ENCODE measurements at places on chromosomes 11 and 22. TPM values are rescaled to one million over a fixed set of nuclear protein-coding genes. Genes with fewer than 3 reads are reported as not detected.
A peak's percentile ranks its signal among the peaks of the same experiment; 100 is the strongest.

- H3K36me3 ChIP-seq: peaks cover 14% of the 10 kb centered on the region
- H3K4me3 ChIP-seq: no peak overlapping the region
- no peak for DNase-seq
Observed at GRCh38 chr22:39215426-39216142, 29.2 kb downstream of the PDGFB start.

- H3K27ac ChIP-seq: peak overlapping the region; percentile 99
- peaks cover 40% of the 10 kb centered on the region for H3K4me1 ChIP-seq
- H3K4me3 ChIP-seq: peak overlapping the region; percentile 19
- DNase-seq: no peak
Observed at GRCh38 chr22:32622744-32623110, 148.1 kb downstream of the FBXO7 start.

GRCh38 chr22:19291580-19292457 is at the start of gene CLTCL1:
CLTCL1 (minus strand) TSS chr22:19291719; CDS start chr22:19291641, 78 bp downstream.
- H3K4me1 ChIP-seq: peaks cover 36% of the 10 kb centered on the region
- H3K27ac ChIP-seq: no peak within 1 kb of the TSS
- peaks cover 6% of the 10 kb centered on the region for H3K27me3 ChIP-seq
- H3K36me3 ChIP-seq: no peaks in the 10 kb centered on the region
- peak; percentile 91 for DNase-seq

DNA sequence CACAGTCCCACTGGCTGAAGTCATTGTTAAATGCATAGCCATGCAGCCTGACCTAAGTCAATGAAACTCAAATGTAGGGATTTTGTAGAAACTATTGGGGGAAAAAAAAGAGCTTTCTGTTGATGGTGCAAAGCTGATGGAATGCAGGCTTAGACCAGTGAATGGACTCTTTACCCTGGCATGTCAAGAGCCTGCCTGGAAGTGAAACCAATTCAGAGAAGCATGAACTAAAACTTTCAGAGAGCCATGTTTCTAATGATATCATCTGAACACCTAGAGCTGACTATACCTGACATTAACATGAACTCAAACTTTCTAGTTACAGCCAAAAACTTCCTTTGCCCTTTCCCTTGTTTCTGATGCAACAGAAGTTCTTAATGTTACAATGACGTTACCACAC is 89.0 kb downstream of the APIP start:
- H3K27me3 ChIP-seq: peaks cover 3% of the 10 kb centered on the region
- no peaks in the 10 kb centered on the region for H3K4me1 ChIP-seq
- DNase-seq: no peak
- H3K36me3 ChIP-seq: peaks cover 5% of the 10 kb centered on the region
- no peak overlapping the region for H3K4me3 ChIP-seq
- H3K27ac ChIP-seq: no peak overlapping the region

GRCh38 chr11:67436459-67437081 is 912 bp downstream of the PTPRCAP start:
- peaks cover 22% of the 10 kb centered on the region for H3K36me3 ChIP-seq
- DNase-seq: no peak
- H3K27me3 ChIP-seq: peaks cover 24% of the 10 kb centered on the region
- peak overlapping the region; percentile 42 for H3K27ac ChIP-seq

Gene ZNF280B
- total RNA-seq: 6.8 TPM

- peaks cover 5% of the 10 kb centered on the region for H3K27me3 ChIP-seq
- H3K4me1 ChIP-seq: peaks cover 13% of the 10 kb centered on the region
- DNase-seq: no peak
- H3K4me3 ChIP-seq: no peak overlapping the region
- H3K36me3 ChIP-seq: peaks cover 5% of the 10 kb centered on the region
Observed at GRCh38 chr22:30312053-30312452, 14.7 kb downstream of the TBC1D10A start.

All from endothelial cell (in vitro differentiated cells).